Epithelial cell of umbilical artery (primary cell): ENCODE measurements at places on chromosomes 2 and 18. TPM values are rescaled to one million over a fixed set of nuclear protein-coding genes. Genes with fewer than 3 reads are reported as not detected.

Gene HOXD8
- total RNA-seq, result 6.2 and 7.8 TPM in 2 replicates

Gene DSG2
- total RNA-seq, result under 0.01 and 0.30 TPM in 2 replicates

Gene EPB41L3
- 159 and 169 TPM in 2 replicates for total RNA-seq

Gene FSIP2
- total RNA-seq, result under 0.01 and 0.30 TPM in 2 replicates

Gene TMEM169
- not detected in 2 replicates for total RNA-seq

Gene DPYSL5
- total RNA-seq, result not detected in 2 replicates

Gene PCARE
- total RNA-seq, result not detected in 2 replicates

Gene PLCL1
- total RNA-seq, result 10.7 and 11.7 TPM in 2 replicates

Gene SP5
- not detected in 2 replicates for total RNA-seq

Gene SLC38A11
- not detected in 2 replicates for total RNA-seq

Gene DOCK10
- total RNA-seq, result 13.7 and 22.4 TPM in 2 replicates

Gene MYOM1
- 0.32 and 0.91 TPM in 2 replicates for total RNA-seq

Gene SRD5A2
- total RNA-seq, result not detected in 2 replicates

Gene PAX8
- under 0.01 TPM in 1 of 2 replicates, not detected in the other for total RNA-seq
